CD4-positive, alpha-beta T cell treated with Interleukin-1 beta for 1 hour (primary cell): ENCODE measurements at places on chromosomes 5 and 9.

- DNase-seq, result no peak
Observed at GRCh38 chr9:87714819-87715218, 11.1 kb upstream of the CTSL start.

DNA sequence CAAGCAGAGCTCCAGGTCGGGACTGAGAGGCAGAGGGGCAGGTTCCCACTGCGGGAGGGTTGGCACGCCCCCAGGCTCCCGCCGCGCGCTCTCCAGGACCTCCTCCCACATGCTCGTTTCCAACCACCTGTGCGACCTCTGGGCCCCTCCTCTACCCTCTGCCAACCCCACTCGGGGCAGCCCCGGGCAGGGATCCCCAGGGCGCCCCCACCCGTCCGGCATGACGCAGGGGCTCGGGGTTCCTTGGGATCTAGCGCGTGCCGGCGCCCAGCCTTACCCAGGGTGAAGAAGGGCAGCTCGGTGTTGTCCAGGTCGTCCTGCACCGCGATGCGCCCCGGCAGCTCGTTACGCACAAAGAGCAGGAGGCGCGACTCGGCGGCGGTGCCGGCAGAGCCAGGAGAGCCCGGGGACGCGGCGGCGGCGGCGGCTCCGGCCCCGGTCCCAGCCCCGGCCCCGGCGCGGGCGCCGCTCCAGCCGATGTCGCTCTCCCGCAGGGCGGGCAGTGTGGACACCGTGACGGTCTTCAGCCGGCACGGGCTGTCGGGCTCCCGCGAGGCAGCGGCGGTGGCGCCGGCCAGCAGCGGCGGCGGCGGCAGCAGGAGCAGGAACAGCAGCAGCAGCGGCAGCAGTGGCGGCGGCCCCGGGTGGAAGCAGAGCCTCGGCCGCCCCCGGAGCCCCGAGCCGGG is 494 bp downstream of the ASTN2 start:
- no peak for DNase-seq

- no peak for DNase-seq
Observed at GRCh38 chr9:136556166-136556565, 10.3 kb upstream of the NOTCH1 start.

- DNase-seq, result no peak
Observed at GRCh38 chr9:117017414-117017985, 330.4 kb downstream of the TRIM32 start.

- no peak for DNase-seq
Observed at GRCh38 chr5:16897284-16897704, 38.8 kb downstream of the MYO10 start.

- no peak for DNase-seq
Observed at GRCh38 chr5:21603796-21604195, 1249.3 kb downstream of the CDH12 start.

DNA sequence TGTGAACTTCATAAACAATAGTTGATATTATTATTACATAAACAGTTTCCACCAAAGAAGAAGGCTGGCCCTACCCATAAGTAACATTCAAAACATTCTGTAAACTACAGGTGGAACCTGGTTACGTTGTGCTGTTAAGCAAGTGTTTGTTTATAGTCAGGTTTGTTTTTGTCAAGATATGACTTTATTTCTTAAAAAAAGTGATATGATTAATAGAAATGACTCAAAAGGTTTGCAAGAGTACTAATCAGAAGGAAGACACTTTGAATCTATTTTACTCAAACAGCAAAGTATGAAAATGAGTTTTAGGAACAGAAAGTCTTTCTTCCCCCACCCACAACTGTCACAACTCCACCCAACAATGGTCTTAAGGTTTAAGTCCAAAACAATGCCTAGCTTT is 220.8 kb downstream of the PLK2 start:
- no peak for DNase-seq

GRCh38 chr5:36712706-36713105 is 106.3 kb downstream of the SLC1A3 start:
- DNase-seq, result no peak

- DNase-seq, result no peak
Observed at GRCh38 chr5:23411200-23411599, 96.2 kb upstream of the PRDM9 start.

GRCh38 chr5:90037646-90038045 is 371.9 kb downstream of the CETN3 start:
- DNase-seq, result no peak

GRCh38 chr5:143474616-143475015 is 71.1 kb upstream of the NR3C1 start:
- no peak for DNase-seq

DNA sequence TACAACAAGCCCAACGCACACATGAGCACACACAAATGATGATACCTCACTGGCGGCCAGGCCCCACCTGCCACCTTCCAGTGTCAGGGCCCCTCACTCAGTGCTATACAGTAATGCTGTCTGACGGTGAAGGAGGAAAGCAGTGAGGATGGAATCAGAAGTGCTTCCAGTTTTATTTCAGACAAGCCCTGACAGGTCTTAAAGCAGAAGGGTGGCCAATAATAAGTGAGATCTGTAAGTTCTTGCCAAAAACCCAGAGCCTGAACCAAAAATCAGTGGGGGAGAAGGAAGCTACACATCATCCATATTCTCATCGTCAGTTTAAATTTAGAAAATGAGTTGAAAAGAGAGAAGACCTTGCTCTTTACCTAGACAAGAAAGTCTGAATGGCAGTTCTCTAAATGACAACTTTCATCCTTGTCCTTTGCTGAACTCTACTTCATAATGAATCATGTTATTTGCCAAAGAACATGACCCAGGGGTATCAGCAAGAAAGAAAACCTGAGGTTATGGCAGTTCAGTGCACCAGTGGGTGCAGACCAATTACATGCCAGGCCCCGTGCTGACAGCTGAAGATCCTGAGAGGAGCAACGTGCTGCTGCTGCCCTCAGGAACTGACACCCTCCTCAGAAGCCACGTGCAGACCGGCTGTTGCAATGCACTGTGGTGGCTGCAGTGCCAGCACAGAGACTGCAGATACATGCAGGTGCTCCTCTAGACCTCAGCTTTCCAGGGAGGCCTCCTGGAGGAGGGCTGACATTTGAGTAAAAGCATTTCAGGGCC is 118.7 kb downstream of the DROSHA start:
- no peak for DNase-seq

- DNase-seq, result no peak
Observed at GRCh38 chr5:1268056-1268455, 26.8 kb downstream of the TERT start.

DNA sequence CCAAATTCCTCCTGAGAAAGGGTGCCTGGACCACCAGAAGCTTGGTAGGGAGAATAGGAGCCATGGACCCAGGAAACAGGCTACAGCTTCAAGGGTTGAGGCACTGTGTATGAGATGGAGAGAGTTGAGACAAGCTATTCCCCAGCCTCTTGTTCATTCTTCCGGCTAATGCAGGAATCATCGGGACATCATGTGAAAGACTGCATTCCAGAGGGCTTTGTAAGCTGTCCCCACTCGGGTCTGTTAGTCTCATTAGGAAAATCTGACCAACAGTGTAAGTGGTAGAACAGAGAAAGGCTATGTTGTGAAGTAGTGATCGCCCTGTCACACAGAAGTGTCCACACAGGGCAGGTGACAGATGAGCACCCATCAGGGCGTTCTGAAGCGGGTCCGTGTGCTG is 81.4 kb downstream of the GABBR2 start:
- no peak for DNase-seq

GRCh38 chr9:126147936-126148870 is 178.4 kb upstream of the MVB12B start:
- no peak for DNase-seq

DNA sequence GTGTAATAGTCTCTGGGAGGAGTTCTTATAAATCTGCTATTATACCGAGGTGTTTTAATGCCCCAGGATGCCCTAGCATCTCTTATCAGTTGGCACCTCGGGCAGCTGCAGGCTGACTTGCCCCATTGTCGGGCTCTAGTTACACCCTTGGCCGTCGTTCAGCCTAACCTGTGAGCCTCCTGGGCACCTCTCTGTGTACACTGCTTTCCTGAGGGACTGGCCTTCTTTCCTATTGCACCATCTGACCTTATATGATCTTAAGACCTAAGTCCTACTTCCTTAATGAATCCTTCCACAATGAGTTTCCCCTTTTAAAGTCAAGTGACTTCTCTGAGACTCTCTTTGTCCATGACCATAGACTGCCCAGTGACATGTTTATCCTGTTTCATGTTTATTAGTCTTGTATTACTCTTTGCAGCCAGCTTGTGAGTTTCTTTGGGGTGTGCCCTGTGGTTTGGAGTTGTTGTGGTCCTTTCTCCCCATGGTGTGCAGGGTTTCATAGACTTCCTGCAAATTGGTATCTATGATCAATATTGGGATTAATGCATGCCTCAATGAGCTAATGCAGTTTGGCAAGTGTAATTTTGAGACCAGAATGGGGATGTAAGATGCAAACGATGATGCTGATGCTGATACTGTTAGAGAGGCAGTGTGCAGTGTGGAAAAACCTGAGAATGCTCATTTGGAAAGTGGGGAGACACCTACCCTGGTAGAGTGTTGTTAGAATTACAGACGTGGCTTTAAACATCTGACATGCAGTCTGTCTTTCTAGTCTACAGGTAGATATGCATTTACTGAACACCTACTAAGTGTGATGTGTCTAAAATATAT is 4.9 kb downstream of the DAPK1 start:
- DNase-seq, result no peak

DNA sequence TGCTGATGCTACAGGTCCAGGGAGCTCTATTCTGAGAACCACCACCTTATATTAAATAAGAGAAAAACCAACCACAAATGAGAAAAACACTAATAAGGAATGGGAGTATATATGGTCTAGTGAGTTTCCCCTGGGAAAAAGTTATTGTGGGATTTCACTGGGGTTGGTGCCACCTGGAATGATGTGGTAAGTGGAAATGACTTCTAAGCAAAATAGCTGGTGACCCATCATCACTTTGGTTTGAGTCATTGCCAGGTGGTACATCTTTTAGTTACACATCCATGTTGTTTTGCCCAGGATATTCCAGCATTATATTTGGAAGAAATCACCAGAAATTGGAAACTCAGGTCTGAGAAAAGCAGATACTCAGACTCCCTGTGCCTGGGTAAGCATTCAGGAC is 437.3 kb downstream of the DTWD2 start:
- DNase-seq, result no peak

DNA sequence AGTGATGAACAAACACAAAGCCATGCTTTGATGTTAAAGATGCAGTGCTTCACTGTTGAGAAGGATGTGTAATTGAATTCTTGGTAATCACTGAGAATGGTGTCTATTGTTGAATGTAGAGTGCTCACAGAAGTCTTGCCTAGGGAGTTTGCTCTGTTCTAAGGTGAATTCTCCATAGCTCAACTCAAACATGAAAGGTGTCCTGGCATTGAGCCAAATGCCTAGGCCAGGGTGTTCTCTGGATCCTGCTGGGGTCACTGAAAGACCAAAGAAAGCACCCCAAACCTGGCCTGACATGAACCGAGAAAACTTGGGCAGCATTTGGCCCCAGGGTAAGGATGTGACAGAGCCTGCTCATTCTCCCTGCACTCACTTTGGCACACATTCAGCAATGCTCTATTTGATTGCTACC is 217.3 kb downstream of the ARL15 start:
- no peak for DNase-seq

DNA sequence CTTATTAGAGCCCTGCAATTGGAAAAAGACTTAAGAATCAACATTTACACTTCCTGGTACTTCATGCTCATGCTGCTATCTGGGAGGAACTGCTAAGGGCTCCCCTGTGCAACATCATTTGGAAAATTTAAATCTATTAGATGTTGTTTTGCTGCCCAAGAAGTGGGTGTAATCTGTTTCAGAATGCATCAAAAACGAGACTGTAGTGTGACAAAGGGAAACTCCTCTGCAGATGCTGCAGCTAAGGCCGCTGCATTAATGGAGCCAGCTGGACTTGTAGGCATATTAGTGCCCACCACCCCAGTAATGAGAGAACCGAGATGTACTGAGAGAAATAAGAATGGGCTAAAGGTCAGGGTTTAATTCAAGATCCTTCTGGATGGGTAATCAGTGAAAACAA is 11.1 kb upstream of the PAIP1 start:
- no peak for DNase-seq

DNA sequence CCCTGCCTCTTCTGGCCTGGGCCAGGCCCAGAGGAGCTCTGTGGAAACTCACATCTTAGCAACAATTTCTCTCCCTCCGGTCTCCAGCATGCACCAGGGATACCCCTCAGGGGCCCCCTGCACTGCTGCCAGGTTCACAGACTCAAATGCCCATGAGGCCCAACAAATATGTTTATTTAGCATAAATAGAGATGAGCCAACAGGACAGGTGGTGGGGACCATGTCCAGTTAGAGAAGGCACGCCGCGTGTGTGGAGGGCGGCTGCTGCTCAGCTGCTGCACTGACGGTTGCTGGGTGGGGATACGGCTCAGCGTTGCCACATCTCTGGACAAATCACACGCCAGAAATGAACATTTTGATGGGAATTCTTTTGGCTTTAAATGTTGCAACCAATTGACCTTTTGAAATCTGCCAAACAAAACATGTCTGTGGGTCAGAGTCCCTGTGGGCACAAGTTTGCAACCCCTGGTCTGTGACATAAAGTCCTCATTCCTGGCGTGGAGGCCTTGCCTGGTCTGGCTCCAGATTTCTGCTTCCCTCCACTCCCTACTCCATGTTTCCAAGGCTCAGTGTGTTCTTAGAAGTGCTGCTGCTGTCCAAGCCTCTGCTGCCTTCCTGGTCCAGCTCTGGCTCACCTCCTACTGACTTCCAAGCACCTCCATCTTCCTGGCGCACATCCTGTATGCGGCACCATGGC is 88.9 kb downstream of the AMBP start:
- DNase-seq, result no peak

DNA sequence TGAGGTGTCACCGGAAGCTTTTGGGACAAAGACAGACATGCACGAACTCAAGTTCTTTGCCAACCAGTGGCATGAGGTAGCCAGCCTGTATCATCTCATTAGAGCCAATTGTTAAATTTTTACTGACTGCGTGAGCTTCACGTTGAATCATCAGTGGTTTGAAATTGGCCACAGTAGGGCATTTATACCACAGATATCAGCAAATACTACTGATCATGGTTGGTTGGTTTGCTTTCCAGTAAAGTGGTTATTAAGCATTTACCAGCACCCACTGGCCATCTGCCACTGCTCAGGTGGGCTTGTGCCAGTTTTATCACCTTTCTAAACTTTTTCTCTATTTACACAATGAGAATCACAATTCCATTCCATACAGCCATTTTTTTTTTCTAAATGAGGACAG is 28.4 kb upstream of the SHC3 start:
- DNase-seq, result no peak

DNA sequence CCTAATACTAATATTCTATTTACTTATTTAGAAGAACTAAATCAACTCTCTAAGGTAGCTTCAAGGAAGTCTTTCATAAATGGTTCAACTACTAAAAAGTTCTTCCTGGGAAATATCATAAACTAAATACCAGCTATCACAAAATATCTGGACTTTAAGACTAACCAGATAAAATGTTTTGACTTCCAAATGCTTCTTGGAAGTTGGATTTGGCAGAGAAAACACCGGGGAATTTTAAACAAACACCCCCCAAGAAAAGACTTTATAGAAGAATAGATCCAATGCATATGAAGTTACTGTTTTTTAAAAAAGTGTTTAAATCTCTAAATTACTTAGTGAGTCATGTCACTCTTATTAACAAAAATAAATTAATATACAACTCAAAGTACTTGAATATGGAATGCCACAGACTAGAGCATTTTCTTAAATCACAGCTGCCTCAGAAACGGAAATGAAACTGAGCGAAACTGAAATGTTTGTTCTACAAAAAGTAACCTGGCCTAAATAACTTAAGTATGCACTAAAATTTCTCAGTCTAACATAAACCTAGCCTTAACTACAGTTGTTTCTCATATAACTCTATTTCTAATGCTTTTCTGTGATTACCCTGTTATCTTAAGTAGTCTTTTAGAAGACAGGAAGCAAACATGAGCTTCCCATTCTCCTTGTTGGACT is 6.8 kb downstream of the ABCA1 start:
- DNase-seq, result no peak

GRCh38 chr9:137149942-137150616 is 11.1 kb downstream of the GRIN1 start:
- DNase-seq, result no peak
